Epithelial cell of proximal tubule (primary cell): ENCODE measurements at places on chromosomes 11 and 22. TPM values are rescaled to one million over a fixed set of nuclear protein-coding genes. Genes with fewer than 3 reads are reported as not detected.

MRGPRX3 gene
- not detected in 2 replicates for total RNA-seq

TSKU gene
- total RNA-seq = 18.3 and 23.4 TPM in 2 replicates

OR52N2 gene
- total RNA-seq = not detected in 2 replicates

GLYAT gene
- total RNA-seq = not detected in 2 replicates

DDI1 gene
- total RNA-seq = not detected in 2 replicates

KDM4E gene
- total RNA-seq = not detected in 2 replicates

OR5B21 gene
- total RNA-seq = not detected in 2 replicates

ME3 gene
- 25.0 and 35.2 TPM in 2 replicates for total RNA-seq

TRPM5 gene
- total RNA-seq = not detected in 2 replicates

ENDOD1 gene
- total RNA-seq = 23.2 and 36.6 TPM in 2 replicates

CHRNA10 gene
- 0.23 and 0.65 TPM in 2 replicates for total RNA-seq

ACTN3 gene
- not detected in 2 replicates for total RNA-seq

SHANK2 gene
- total RNA-seq = 9.5 and 10.9 TPM in 2 replicates

MAPK8IP1 gene
- total RNA-seq = 10.1 and 11.1 TPM in 2 replicates

DERL3 gene
- total RNA-seq = 0.12 and 2.3 TPM in 2 replicates

APOA4 gene
- not detected in 2 replicates for total RNA-seq

MMP12 gene
- not detected in 2 replicates for total RNA-seq

MN1 gene
- 0.06 and 2.1 TPM in 2 replicates for total RNA-seq

GAS2 gene
- total RNA-seq = 1.2 and 10.3 TPM in 2 replicates

OSBP2 gene
- 1.3 and 1.7 TPM in 2 replicates for total RNA-seq

RAG1 gene
- total RNA-seq = 1.0 and 2.0 TPM in 2 replicates

OLFML1 gene
- not detected in 2 replicates for total RNA-seq

GATD1 gene
- total RNA-seq = 32.6 and 68.8 TPM in 2 replicates

MS4A15 gene
- total RNA-seq = not detected in 2 replicates

OR8H2 gene
- total RNA-seq = not detected in 2 replicates

GAL gene
- total RNA-seq = 22.5 and 70.8 TPM in 2 replicates

TSGA10IP gene
- not detected in 2 replicates for total RNA-seq

BTG4 gene
- total RNA-seq = 0.22 TPM in 1 of 2 replicates, not detected in the other

TRIM51 gene
- total RNA-seq = not detected in 2 replicates

VSIG10L2 gene
- total RNA-seq = not detected in 2 replicates

GALNT18 gene
- 7.0 and 7.8 TPM in 2 replicates for total RNA-seq

MUC5B gene
- not detected in 2 replicates for total RNA-seq

PKP3 gene
- total RNA-seq = 20.6 and 30.7 TPM in 2 replicates

MPEG1 gene
- not detected in 2 replicates for total RNA-seq

C11orf97 gene
- total RNA-seq = not detected in 2 replicates

MYBPC3 gene
- not detected in 2 replicates for total RNA-seq

SMIM35 gene
- not detected in 2 replicates for total RNA-seq

PCF11 gene
- 14.3 and 34.2 TPM in 2 replicates for total RNA-seq

INCENP gene
- 32.3 and 51.9 TPM in 2 replicates for total RNA-seq

CRYBB3 gene
- total RNA-seq = 0.43 TPM in 1 of 2 replicates, not detected in the other

MMP26 gene
- not detected in 2 replicates for total RNA-seq

C22orf15 gene
- total RNA-seq = 0.36 and 2.1 TPM in 2 replicates

NXPE2 gene
- total RNA-seq = not detected in 2 replicates

YPEL4 gene
- 0.86 TPM in 1 of 2 replicates, not detected in the other for total RNA-seq

APOBEC3A gene
- 0.12 and 0.43 TPM in 2 replicates for total RNA-seq

PPP6R3 gene
- total RNA-seq = 55.8 and 85.9 TPM in 2 replicates

HTR3B gene
- not detected in 2 replicates for total RNA-seq
